Glutamatergic neuron (in vitro differentiated cells): ENCODE measurements at places on chromosomes 3 and 15.

GRCh38 chr15:38512901-38513300 is 51.7 kb downstream of the RASGRP1 start:
- DNase-seq, result no peak
- H3K4me3 ChIP-seq, result no peak overlapping the region
- peaks cover 2% of the 10 kb centered on the region for H3K27me3 ChIP-seq

DNA sequence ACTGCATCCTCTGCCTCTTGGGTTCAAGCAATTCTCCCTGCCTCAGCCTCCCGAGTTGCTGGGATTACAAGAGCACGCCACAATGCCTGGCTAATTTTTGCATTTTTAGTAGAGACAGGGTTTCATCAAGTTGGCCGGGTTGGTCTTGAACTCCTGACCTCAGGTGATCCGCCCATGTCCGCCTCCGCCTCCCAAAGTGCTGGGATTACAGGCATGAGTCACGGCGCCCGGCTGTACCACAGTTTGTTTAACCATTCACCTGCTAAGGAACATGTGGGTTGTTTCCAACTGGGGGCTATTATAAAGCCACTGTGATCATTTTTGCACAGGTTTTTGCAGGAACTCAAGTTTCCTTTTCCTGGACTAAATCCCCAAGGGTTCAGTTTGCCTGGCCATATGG is 123.2 kb upstream of the RAP2B start:
- H3K4me3 ChIP-seq, result no peak overlapping the region
- no peaks in the 10 kb centered on the region for H3K36me3 ChIP-seq
- peaks cover 2% of the 10 kb centered on the region for H3K4me1 ChIP-seq
- no peak for DNase-seq

- no peaks in the 10 kb centered on the region for H3K4me1 ChIP-seq
- H3K27ac ChIP-seq, result no peak overlapping the region
- no peak overlapping the region for H3K4me3 ChIP-seq
- peaks cover 3% of the 10 kb centered on the region for H3K36me3 ChIP-seq
Observed at GRCh38 chr3:61358364-61358763, 107.1 kb upstream of the FHIT start.

DNA sequence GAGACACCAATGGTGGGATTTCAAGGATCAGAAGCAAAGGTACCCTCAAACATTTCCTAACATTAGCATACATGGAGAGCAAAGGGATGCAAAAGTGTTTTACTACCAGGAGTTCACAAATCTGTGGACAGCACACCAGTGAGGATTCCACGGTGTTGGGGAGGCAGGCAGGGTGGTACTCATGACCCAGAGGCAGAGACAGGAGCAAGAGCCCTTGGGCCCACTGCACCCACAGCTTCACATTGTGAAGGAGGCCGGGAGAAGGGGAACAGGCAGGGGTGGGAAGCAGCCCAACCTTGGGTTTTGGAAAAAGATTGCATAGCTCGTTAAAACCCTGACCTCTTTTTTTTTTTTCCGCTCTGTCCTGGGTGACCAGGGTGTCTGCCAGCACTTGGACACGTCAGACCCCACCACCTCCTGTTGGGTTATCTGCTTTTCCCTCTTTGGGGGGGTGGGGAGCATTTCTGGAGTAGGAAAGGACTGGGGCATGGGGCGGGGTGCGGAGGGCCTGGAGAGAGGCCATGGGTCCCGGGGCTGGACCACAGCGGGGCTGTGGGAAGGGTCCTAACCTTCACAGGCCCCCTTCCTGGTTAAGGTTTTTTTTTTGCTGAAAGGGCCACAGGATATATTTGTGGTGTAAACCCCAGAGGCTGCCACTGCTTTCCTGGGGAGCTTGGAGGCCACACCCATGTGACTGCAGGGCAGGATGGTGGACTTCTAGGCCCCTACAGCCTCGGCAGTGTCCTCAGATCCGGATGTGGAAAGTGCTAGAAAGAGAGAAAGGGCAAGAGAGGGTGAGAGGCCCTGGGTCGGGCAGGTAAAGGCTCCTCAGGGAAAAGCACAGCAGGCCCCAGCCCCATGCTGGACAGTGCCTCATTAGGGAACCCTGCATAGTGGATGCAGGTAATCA is 12.5 kb downstream of the SH2D7 start:
- H3K4me1 ChIP-seq, result peaks cover 5% of the 10 kb centered on the region
- H3K4me3 ChIP-seq, result peak overlapping the region; percentile 60
- H3K27me3 ChIP-seq, result peaks cover 10% of the 10 kb centered on the region
- H3K27ac ChIP-seq, result peak overlapping the region; percentile 69
- no peak for DNase-seq

- no peaks in the 10 kb centered on the region for H3K36me3 ChIP-seq
- peaks cover 4% of the 10 kb centered on the region for H3K4me1 ChIP-seq
- DNase-seq, result no peak
Observed at GRCh38 chr3:145865399-145866018, 295.5 kb downstream of the PLOD2 start.
